Fibroblast of upper back skin (primary cell): ENCODE measurements at places on chromosomes 5 and 9.

DNA sequence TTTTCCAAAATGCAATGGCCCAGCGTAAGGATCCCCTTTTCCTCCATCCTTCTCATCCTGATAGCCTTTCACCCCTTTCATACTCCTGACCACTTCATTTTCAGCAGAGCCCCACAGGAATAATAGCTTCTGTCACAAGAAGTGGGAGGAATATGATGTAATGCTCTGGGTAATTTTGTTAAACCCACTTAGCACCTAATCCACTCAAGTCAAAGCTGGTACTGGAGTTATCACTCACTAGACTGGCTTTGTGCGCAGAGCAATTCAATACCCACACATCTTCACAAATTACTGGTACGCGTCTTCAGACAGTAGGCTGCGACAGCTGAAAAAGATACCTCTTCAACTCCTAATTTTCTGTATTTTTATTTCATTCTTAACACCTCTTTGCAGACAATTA, 2232.8 kb upstream of the WWC1 start:
- no peak for DNase-seq

GRCh38 chr9:68978501-68978900, 35.4 kb downstream of the PRKACG start:
- DNase-seq: no peak

DNA sequence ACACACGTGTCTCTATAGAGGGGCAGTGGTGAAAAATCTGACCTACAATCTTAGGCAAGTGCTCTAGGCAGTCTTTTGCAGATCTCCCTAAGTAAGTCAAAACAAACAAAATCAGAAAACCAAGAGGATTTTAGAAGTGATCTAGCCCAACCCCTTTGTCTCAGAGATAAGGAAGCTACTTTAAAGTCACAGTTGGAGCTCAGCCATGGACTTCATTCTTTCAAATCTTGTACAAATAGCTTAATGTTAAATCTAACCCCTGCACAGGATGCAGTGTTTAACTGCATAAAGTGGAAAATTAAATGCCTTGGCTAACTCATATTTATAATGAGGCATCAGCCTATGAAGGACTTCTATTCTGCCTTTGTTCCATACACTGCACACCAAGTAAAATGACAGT, 135.1 kb upstream of the RFX3 start:
- DNase-seq: no peak

GRCh38 chr9:26954050-26954508, 2.1 kb upstream of the IFT74 start:
- peak; percentile 4 for DNase-seq

DNA sequence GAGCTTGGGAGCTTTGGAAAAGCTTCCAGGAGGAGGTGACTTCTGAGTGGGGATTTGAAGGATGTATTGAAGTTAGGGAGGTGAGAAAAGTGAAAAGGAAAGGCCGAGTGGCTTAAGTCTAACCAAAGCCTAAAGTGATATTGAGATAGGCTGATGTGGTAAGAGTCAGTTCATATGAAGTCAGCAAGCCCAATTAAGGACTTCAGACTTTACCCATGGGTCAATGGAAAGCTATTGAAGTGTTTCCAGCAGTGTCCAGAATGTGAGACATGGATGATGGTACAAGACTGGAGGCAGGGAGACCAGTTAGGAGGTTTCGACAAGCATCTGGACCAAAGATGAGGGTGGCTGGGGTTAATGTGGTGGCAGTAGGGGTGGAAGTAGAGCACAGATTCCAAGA, 134.3 kb upstream of the WWC1 start:
- DNase-seq: no peak

- DNase-seq: no peak
Measured at GRCh38 chr9:94127806-94128205, 43.5 kb downstream of the PTPDC1 start.
